Hematopoietic multipotent progenitor cell treated with erythropoietin and hydrocortisone succinate and interleukin-3 and kit ligand, for 15 days (in vitro differentiated cells): ENCODE measurements at places on chromosomes 1 and 21.

DNA sequence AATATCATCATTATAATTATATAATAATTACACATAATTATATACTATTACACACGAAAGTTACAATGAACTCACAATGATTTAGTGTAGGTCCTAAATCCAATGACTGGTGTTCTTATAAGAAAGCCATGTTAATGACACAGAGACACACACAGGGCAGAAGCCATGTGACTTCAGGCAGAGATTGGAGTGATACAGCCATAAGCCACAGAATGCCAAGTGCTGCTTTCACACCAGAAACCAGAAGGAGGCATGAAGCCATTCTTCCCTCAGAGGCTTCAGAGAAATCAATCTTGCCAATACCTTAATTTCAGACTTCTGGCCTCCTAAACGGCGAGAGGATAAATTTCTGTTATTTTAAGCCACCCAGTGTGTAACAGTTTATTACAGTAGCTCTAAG lies 147.4 kb upstream of the KRTAP19-8 start:
- no peak for DNase-seq

GRCh38 chr1:230476622-230477003 lies 50.5 kb upstream of the PGBD5 start:
- DNase-seq = no peak

- no peak for DNase-seq
Measured at GRCh38 chr1:116947092-116947860, 37.6 kb downstream of the PTGFRN start.

DNA sequence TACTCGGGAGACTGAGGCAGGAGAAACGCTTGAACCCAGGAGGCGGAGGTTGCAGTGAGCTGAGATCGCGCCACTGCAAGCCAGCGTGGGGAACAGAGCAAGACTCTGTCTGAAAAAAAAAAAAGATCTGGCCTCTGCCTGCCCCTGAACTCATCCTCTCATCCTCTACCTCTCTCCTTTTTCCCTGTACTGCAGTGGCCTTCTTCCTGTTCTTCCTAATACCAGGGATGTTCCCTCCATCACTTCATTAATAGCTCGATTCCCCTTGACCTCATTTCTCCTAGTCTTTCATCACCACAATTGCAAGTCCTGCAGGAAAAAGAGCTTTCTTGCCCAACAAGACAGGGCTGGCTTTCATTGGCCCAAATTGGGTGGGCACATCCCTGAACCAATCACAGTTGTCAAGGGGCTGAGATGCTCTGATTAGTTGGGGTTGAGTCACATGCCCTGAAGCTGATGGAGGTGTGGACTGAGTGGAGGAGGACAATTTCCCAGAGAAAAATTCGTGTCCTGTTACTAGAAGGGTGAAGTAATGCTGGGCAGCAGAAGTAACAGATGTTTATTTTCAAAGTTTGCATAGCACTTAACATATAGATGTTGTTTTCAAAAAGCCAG lies 86.8 kb upstream of the PUM1 start:
- DNase-seq = no peak
